ENCODE measurements at places on chromosomes 7 and 10.

- DNase-seq: no peak
These were observed 20.3 kb upstream of the MYH16 start for GRCh38 chr7:99252166-99252895.

DNA sequence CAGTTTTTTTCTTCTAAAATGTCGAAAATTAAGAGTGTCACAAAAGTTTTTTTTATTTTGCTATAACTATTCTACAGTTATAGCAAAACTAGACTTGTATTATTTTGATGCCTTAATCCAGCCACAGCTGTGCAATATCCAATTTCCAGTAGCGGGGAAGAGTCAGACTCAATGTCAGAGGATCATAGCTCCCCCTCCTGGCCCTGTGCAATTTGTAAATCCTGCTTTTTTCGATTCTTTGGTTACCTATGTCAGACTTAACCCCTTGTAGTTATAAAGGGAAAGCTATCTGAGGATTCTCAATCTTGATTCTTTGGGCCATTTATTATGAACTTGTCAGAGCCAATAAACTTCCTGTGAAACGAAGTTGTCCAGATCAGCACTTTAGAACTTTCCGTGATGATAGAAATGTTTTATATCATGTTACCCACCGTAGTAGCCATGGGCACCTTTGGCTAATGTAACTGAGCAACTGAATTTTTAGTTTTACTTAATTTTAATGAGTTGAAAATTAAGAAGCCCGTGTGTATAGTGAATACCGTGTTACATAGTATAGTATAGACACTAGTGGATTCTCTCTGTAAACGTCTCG, 87.7 kb upstream of the PRKCQ start:
- DNase-seq: peak; percentile 63

DNA sequence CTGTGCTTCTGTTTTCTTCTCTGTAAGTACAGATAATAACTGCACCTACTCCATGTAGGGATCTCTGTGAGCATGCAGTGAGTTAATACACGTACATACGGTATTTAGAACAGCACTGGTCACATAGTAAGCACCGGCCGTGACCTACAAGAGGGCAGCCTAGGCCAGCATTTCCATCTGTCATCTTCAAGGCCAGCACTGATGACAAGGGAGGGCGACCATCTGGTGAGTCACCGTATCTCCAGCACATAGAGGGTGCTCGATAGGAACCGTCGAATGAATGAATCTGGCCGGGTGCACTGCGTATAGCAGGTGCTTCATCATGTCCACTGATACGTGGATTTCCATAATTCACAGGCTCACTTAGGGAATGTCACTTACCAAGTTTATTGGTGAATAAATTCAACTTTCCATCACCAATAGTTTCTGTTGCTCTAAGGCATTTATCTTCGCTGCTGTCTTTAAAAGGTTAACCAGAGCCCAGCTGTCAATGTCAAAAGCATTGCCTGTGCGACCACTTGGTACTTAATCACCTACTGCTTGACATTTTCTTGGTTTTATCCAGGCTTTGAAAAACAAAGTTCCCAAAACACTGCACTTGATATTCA, 8.3 kb downstream of the NOD1 start:
- no peak for DNase-seq

DNA sequence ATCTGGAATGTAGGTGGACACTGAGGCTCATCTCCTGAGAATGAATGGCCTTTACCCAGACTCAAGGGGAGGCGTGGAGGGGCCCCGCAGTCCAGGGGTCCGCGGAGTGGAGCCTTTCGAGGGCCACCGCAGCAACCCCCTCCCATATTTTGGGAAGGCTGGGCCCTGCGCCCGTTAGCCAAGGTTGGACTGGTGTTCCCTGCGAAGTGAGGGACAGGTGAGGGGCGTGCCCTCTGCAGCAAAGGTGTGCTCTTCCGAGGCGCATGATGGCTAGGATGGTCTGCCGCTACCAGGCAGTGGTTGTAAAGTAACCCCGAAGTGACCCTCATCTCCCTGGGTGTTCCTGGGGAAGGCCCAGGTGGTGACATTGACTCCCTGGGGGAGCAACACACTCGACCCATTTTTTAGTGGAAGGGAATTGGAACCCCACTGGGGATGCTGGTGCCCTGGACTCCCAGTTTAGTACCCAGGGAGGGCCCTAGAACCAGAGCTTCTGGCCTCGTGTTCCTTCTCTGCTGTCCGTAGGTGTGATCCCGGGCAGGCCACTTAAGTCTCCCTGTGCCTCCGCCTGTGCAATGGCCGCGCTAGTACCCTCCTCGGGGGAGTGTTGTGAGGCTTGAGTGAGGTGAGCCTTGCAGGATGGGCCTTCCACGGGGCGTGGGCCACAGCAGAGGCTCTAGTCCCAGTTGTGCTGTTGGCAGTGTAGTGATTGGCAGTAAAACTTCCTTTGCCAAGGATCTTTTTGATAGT, 779 bp downstream of the FAM241B start:
- no peak for DNase-seq

DNA sequence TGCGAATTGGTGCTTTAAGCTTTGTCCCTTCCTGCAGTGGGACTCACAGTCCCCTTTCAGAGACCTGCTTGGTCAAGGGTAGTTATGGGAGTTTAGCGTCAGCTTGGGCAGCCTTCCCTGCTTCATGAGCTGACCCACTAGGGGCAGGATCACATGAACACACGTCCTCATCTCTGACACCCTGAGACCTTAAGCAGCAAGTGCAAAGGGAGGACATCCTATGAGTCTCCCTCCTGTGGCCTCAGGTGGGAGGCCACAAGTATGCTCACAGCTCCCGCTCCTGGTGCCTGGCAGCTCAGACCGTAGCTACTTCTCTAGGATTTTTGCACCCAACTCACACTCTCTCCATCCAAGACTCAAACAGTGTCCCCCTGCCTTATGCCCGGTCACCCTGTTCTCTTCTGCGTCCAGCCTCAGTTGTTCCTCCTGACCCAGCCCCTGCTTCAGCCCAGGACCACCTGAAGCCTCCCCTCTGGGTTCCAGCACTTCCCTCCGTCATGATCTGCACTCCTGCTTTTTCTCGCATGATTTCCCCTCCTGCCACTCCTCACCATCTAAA, 136.6 kb upstream of the FAM20C start:
- DNase-seq: no peak

GRCh38 chr7:7014827-7015595, 167.3 kb upstream of the C1GALT1 start:
- no peak for DNase-seq

DNA sequence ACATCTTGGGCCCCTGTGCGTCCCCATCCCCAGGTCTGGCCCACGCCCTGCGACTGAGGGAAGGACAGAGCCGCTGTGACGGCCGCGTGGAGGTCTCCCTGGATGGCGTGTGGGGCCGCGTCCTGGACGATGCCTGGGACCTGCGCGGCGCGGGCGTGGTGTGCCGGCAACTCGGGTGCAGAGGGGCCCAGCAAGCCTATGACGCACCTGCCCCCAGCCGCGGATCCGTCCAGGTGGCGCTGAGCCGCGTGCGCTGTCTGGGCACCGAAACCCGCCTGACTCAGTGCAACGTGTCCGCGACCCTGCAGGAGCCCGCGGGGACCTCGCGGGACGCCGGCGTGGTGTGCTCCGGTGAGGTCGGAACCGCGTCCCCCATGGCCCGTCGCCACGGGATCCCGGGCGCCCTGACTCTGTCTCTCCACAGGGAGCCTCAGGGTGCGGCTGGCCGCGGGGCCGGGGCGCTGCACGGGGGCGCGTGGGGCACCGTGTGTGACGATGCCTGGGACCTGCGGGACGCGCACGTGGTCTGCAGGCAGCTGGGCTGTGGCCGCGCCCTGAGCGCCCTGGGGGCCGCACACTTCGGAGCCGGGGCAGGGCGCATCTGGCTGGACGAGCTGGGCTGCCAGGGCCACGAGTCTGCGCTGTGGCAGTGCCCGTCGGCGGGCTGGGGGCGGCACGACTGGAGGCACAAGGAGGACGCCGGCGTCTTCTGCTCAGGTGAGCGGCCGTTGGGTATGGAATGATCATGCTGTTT, 5.9 kb downstream of the SCART1 start:
- no peak for DNase-seq

GRCh38 chr10:78540355-78541076, 506.9 kb downstream of the RPS24 start:
- no peak for DNase-seq

DNA sequence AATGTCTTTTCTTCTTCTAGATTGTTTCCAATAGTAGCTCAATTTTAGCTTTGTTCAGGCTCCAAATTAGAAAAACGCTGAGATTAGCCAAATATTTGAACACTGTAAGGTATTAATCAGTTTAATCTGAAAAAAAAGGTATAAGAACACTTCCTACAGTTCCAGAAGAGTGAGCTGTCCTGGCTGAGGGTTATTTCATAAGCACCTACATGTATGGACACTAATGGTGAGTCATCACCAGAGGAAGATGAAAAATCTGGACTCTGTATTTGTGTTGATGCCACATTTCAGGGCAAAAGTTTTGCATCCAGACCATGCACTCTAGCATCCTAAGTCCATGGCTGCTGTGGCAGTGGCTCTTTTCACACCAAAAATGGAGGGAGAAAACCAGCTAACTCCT, 189.5 kb downstream of the ANKRD30A start:
- DNase-seq: no peak

DNA sequence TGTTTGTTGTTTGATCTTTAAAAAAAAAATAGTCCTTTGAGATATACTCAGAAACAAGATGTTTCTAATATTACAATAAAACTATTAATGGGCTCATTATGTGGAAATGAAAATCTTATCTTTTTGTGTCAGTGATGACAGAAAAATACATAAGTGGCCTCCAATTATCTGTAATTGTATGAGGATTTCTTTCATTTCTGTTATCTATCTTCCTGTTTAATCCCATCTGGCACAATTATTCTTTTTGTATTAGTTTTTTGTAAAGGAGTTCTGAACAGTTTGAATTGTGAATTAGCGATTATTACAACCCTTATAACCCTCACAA, 270.8 kb downstream of the BBS9 start:
- DNase-seq: no peak

GRCh38 chr7:37149051-37149772, 299.5 kb downstream of the ELMO1 start:
- DNase-seq: no peak

- no peak for DNase-seq
These were observed 34.8 kb downstream of the LRRC18 start for GRCh38 chr10:48904861-48905260.

DNA sequence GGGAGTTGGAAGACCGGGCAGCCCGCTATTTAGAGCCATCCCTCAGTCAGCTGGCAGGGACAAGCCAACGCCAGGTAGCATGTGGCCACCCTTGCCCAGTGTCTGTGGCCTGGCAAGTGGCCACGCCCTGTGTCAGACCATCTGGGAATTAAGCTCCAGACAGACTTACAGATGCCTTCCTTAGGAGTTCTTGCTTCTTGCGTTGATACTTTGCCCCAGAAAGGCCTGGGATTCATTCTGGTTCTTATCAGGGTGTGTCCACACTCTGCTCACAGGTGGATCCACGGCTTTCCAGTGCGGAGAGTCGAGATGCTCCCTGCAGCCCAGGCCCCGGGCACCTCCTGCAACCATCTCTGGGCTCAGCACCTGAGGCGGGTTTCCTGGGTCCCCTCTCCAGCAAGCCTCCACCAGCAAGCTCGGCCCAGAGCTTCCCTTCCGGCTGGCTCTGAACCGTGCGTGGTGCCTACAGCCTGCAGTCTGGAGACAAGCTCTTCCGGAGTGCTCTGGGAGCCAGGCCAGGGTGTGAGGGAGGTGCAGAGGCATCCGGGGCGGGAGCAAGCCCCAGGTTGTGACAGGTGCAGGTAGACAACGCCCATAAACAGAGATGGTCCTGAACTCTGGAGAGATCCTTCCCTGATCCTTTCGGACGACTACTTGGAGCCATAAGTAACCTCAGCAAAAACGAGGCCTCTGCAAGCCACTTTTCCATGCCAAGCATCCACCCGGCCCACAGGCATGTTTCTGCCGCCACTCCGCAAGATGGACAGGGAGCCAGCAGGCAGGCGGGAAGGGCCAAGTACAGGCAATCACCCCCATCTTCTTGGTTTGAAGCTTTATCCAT, 32.3 kb upstream of the PPIF start:
- no peak for DNase-seq

GRCh38 chr7:31788445-31788844, 101.4 kb downstream of the PPP1R17 start:
- no peak for DNase-seq

GRCh38 chr7:34042406-34042805, 137.1 kb downstream of the BMPER start:
- DNase-seq: no peak

DNA sequence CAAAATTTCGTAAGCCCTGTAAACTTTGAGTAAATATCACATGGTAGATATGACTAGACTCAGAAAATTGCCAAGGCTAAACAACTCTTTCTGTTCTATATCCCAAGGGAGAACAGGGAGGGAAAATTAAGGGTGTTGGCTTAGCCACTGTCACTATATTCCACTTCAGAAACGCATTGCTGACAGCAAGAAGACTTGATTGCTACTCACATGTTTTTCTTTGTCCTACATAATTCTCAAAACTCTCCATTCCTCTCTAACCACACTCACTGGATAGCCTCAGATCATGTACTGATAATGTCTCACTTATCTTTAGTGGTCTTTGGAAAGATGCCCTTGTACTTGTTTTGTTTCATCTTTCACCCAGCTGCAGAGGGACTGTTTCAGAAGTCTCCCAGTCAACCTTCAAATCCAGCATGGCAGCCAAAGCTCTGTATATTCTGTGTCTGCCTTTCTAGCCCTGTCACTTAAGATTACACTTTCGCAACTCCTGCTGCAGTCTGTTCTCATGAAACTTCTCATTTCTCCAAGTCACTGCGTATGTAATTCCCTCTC, 582.4 kb upstream of the FZD8 start:
- no peak for DNase-seq

DNA sequence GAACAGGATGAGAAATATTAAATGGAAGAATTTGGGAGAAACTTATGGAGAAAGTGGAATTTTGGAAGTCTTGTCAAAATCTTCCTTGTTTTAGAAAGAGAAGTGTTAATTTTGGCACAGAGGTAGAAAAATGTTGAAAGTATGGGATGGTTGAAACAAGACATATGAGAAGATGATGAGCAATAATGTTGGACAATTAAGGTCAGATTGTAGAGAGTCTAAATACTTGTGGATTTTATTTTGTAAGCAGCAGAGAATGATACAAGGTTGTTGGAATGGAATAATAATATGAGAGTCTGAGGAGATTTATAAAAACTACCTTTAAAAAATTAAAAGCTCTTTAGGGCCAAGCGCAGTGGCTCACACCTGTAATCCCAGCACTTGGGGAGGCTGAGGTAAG, 34.6 kb downstream of the PHTF2 start:
- no peak for DNase-seq

DNA sequence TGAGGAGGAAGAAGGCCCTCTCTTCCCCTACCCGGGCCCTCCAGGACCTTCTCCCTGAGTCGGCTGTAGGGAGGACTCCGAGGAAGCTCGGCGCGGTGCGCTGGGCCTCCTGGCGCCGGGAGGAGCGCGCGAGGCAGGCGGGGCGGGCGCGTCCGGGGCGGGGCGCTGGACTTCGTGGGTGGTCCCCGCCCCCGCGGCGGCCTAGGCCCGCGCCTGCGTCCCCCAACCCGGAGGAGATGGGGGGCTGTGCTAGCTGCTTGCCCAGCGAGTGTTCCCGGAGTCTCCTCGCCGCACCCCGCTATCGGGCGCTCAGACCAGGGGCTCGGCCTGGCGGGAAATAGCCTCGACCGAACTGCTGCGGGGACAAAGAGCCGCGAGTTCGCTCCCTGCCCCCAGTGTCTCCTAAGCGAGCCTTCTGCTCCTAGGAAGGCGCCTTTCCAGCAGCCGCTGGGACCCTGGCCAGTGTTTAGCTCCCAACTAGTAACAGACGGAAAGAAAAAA, 19.2 kb upstream of the SMO start:
- DNase-seq: peak; percentile 70

- no peak for DNase-seq
These were observed 1.1 kb upstream of the VOPP1 start for GRCh38 chr7:55573234-55573900.
